Caco-2 (cell line): ENCODE measurements at places on chromosomes 13 and 19. TPM values are rescaled to one million over a fixed set of nuclear protein-coding genes. Genes with fewer than 3 reads are reported as not detected.
A peak's percentile ranks its signal among the peaks of the same experiment; 100 is the strongest.

DNA sequence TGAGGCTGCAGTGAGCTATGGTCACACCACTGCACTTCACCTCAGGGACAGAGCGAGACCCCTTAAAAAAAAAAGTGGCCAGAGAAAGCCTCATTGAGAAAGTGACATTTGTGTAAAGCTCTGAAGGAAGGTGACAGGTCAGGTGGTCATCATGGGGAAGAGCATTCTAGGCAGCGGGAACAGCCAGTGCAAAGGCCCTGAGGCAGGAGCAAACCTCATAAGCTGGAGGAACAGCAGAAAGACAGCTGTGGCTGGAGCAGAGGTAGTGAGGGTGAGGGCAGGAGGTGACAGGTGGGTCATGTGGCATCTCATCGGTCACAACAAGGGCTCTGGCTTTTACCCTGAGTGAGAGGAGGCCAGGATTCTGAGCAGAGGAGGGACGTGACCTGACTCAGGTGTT lies 64.4 kb downstream of the RYR1 start:
- DNase-seq: no peak

DNA sequence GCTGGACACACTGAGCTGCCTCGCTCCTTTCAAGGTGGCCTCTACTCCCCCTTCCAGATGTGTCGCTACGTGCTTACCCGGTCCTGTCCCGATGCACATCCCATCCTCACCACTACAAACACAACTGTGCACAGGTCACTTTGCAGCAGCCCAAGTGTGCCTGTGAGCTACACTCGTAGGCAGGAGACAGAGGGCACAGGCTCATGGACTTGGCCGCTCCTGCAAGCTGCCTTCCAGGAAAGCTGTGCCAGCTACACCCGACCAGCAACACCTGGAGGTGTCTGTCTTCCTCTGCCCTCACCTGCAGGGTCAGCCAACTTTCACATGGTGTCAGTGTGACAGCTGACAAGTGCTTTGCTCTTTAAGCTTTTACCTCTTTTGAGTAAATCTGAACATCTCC lies 15.4 kb downstream of the CARS2 start:
- no peak for DNase-seq

- no peak for DNase-seq
These were observed 606.6 kb downstream of the DCT start for GRCh38 chr13:93872786-93873347.

- peak; percentile 76 for DNase-seq
These were observed at the start of gene LRFN3 for GRCh38 chr19:35935911-35936737. LRFN3 (plus strand) TSS chr19:35936374; CDS start chr19:35939426, 3,052 bp downstream.

DNA sequence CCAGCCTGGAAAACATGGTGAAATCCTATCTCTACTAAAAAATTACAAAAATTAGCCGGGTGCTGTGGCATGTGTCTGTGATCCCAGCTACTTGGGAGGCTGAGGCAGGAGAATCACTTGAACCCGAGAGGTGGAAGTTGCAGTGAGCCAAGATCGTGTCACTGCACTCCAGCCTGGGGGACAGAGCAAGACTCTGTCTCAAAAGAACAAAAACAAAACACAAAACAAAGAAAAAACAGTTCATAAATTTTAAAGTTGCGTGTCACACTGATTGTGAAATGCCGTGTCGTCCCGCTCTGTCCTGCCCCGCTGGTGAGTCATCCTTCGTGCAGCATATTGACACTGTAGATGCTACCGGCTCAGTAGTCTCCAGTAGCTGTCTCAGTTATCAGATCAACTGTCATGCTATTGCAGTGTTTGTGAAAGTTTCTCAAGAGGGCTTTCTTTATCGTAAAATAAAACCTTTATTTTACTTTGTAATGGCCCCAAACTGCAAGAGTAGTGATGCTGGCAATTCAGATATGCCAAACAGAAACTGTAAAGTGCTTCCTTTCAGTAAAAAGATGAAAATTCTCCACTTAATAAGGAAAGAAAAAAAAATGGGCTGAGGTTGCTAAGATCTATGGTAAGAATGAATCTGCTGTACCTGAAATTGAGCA lies 36.4 kb upstream of the IGFL1 start:
- DNase-seq: peak; percentile 85

DNA sequence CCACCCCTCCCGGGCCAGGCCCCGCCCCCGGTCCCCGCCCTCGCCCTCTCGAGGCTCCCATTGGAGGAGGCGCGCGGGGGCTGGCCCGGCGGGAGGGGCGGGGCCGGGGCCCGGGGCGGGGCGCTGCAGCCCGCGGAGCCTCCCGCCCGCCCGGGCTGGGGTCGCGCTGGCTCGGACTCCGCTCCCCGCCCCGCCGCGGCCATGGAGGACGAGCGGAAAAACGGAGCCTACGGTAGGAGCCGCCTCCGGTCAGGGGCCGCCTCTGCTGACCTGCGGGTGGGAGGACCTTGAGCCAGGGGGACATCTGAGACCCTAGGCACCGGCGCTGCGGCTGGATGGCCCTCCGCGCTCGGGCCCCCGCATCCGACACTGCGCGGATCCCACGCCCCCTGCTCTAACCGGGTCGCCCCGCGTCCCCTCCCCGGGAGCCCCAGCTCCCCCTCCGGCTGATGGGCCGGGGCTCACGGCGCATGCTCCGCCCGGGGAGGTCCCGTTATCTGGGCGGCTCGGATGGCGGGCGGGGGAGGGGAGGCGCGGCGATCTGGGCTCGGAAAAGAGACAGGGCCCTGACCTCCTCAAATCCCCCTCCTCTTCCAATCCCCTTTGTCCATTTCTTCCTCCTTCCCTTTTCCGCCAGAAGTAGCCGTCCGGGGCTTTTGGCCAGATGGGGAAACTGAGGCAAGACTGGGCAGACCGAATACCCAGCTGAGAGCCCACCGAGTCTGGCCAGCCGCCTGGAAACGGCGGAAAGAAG lies 15.4 kb upstream of the AP1M2 start:
- peak; percentile 82 for DNase-seq

DNA sequence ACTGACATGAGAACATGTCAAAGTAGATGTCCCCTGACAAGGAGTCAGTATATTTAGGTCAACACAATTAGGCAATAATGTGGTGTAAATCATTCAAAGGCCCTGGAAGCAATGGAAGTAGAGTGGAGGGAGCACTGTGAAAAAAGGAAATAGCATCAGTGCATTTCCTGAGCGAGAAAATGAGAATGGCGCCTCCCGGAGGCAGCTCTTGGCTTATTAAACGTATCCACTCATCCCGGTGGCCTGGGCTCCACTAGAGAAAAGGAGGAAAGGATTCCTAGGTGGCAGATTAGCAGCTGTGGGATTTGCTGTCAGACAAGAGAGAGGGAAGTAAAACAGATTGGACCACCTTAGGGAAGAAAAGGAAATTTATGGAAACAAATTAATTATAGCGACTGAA lies 173.7 kb upstream of the TMTC4 start:
- no peak for DNase-seq

DNA sequence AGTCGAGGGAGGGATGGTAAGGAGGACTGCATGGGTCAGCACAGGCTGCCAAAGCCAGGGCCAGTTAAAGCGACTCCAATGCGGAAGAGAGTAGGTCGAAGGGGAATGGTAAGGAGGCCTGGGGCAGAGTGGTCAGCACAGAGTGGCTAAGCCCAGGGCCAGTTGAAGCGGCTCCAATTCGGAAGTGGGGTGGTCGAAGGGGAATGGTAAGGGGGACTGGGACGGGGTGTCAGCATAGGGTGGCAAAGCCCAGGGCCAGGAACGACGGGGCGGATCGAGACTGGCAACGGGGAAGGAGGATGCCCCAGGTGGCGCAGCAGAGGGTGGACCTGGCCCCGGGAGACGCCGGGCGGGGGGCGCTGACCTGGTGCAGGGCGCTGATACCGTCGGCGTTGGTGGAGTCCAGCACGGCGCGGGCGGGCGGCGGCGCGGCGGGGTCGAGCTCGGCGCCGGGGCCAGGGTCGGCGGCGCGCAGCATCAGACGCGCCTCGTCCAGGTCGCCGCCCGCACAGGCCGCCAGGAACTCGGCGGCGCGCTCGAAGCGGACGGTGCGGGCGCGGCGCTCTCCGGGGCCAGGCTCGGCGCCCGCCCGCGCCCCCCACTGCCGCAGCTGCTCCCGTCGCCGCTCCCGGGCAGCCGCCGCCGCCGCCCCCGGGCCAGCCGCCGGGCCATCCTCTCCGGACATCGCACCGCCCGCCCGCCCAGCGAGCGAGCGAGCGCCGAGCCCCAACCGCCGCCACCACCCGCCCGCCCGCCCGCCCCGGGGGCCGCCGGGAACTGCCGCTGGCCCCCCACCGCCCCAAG lies at the start of gene PPP1R12C:
Gene PPP1R12C, minus strand, starts transcription at position 779 of the 804 bp plus-strand sequence. Its CDS starts 94 bp downstream, at position 685.
- DNase-seq: peak; percentile 36

DNA sequence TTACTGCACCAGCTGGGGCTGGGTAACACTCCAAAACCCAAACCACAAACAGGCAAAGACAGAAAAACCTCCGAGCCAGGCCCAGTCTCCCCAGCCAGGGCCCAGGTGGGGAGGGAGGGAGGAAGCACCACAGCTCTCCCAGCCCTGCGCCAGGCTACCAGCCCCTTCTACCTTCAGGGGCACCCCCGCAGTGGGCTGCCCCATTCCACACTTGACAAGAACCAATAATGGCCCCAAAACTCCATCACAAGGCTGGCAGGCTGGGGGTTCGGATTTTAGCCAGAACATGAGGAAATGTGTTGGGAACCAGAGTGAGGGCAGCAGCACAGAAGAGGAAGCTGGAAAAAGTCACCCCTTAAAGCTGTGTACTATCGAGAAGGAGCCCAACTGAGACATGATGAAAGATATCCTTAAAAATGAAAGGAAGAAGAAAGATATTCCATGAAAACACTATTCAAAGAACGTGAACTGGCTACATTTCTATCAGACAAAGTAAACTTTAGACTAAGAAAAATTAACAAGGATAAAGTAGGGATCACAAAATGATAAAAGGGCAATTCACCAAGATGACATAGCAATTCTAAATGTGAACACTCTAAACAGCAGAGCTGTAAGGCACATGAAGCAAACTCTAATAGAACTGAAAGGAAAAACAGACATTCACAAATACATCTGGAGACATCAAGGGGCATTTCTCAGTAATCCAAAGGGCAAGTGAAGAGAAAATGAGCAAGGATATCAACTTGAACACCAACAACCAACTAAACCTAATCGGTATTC lies 12.9 kb downstream of the TUBGCP3 start:
- DNase-seq: no peak

GRCh38 chr19:41956621-41957020 lies 2.5 kb downstream of the RABAC1 start:
- DNase-seq: no peak

- peak; percentile 80 for DNase-seq
These were observed 811 bp downstream of the ARMC6 start for GRCh38 chr19:19034204-19034624.

DNA sequence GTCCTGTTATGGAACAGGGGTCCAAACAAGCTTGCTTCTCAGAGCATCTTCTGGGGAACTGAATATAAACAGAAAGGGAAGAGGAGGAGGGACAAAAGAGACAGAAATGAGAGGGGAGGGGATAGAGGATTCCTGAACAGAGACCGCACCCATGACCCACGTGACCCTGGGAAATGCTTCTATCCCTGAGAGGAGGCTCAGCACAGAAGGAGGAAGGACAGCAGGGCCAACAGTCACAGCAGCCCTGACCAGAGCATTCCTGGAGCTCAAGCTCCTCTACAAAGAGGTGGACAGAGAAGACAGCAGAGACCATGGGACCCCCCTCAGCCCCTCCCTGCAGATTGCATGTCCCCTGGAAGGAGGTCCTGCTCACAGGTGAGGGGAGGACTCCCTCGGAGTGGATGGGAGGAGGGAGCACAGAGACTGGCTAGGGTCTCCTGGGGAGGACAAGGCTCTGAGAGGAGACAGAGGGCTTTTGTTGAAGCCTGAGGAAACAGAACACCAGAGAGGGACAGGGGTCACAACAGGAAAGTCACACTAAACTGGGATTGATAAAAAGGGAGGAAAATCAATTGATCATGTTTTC lies at the start of gene CEACAM6:
Gene CEACAM6, plus strand, starts transcription at position 203 of the 586 bp plus-strand sequence. Its CDS starts 109 bp downstream, at position 312.
- peak; percentile 55 for DNase-seq

DNA sequence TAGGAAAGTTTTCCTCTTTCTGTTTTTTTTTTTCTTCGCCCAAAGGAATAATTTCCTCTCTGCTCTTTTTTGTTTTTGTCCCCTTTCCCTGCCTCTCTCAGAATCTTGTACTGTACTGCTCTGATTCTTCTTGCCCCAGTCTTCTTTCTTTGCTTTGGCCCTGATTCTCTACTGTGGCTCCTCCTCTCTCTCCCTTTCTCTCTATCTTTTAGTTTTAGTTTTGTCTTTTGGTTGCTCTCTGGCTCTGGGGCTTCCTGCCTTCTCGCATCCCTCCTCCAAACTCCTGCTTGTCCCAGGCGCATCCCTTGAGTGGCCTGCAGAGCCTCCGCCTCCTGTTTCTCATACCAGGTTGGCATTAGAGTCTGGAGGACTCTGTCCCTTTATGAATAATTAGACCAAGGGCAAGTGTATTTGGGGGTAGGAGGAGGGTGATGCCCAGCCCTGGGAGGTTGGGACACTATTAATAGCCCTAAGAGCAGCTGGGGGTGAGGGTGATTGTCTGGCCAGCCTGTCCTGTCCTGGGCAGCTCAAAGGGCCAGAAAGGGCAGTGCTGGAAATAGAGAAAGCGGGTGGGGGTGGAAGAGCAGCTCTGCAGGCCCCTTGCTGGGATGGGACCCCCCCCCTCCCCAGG lies 39.1 kb downstream of the LYL1 start:
- no peak for DNase-seq

GRCh38 chr13:105914291-105915036 lies 621.0 kb downstream of the EFNB2 start:
- no peak for DNase-seq

DNA sequence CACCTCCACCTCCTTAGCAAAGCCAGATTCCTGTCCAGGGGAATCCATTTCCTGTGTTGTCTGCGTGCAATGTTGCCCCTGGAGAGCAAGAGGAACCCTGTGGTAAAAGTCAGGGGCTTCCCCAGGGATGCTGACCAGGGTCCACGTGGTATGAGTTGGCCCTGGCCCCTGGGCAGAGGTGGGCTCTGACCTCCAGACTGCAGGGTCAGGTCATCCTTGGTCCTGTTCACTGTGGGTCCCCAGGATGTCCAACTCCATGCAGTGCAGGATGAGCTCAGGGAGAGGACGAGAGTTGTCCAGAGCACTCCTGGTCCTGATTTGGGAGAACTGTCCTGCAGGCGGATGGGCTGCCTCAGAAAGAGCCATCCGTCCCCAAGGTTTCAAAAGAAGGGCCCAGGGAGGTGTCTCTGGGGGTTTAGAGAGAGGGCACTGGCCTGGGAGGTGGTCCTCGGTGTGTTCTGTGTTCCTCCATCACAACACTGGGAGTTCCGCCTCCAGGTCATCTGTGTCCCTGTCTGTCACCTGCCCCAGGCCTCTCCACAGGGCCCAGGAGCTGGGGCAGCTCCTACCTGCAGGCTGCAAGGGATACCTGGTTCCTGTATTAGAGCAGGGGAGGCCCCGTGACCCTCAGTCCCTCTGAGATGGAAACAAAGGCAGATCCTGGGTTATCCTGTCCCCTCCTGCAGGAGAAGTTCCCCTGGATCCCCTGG lies 1.2 kb upstream of the CEACAM4 start:
- no peak for DNase-seq

DNA sequence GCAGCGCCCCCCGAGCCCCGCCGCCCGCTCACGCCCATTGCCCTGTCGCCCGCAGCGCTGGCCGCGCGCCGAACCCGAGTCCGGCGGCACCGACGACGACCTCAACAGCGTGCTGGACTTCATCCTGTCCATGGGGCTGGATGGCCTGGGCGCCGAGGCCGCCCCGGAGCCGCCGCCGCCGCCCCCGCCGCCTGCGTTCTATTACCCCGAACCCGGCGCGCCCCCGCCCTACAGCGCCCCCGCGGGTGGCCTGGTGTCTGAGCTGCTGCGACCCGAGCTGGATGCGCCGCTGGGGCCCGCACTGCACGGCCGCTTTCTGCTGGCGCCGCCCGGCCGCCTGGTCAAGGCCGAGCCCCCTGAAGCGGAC lies 518 bp downstream of the KLF2 start:
- no peak for DNase-seq

Gene DIRAS1
- total RNA-seq: 2.3 TPM in 2 replicates

Gene COX7A1
- total RNA-seq: not detected in 2 replicates

Gene ESD
- 118 and 119 TPM in 2 replicates for total RNA-seq

Gene MADCAM1
- 0.73 and 1.3 TPM in 2 replicates for total RNA-seq

Gene IFNL1
- total RNA-seq: not detected in 2 replicates

Gene CGB2
- total RNA-seq: not detected in 2 replicates
